Ecto neural progenitor cell (in vitro differentiated cells): ENCODE measurements at places on chromosomes 5 and 9.

GRCh38 chr9:70081120-70081495 is 37.5 kb downstream of the MAMDC2 start:
- DNase-seq = no peak

DNA sequence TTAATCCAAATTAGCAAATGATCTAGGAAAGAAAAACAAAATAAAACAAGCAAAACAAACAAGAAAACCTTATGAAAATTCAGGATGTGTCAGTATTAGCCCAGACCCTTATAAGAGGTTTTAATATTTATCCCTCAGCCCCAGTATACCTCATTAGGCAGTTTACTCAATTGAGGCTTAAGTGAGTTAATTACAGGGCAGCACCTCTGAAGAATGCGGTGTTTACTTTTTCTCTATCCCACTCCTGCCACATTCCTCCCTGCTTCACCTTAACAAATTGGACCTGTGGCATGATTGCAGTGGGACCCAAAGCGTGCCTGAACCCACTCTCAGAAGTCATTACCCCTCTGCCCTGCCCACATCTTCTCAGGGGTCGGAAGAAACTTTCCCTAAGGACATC is 67.1 kb downstream of the SIL1 start:
- no peak for DNase-seq

DNA sequence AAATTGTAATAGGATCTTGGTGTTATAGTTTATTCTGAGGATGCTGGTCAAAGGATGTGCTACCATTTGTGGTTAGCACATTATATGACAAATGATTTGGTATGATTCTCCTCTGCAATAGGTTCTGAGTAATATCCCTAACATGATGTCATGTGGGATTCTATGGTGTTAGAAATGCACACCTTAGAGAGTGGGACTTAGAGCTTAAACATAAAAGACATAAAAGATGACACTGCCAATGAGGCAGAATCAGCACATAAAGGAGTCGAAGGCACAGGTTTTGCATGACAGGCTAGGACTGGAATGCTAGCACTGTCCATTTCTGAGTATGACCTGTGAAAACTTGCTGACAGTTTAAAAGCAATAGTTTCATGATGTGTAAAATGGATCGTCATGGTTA is 100.4 kb downstream of the OSTF1 start:
- DNase-seq = no peak

GRCh38 chr5:135493406-135494180 is 41.4 kb upstream of the TIFAB start:
- DNase-seq = peak; percentile 42

DNA sequence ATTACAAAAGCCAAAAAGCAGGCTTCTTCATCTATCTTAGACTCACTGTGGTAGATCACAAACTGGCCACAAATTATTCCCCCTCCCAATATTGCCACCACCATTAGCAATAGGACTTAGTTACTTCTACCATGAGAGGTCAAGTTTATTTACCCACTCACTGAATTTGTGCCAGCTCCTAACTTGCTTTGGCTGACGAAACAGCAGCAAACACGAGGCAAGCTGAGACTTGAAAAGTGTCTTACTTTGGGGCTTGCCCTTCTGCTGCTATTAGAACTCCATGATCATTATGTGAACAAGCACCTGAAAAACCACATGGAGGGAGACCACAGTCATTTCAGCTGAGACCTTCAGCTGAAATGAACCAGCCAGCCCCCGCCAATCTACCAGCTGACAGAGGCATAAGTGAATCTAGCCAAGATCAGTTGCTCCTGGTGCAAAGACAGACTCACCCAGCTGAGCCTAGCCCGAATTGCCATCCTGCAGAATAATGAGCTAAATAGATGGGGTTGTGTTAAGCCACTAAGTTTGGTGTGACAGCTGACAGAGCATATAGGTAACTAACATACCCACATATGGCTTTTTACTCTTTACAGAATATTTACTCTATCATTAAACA is 5.7 kb downstream of the WDR41 start:
- DNase-seq = no peak

GRCh38 chr5:153752890-153753289 is 262.4 kb downstream of the GRIA1 start:
- DNase-seq = no peak

GRCh38 chr9:20540169-20540863 is 82.0 kb downstream of the MLLT3 start:
- no peak for DNase-seq

- DNase-seq = no peak
Measured at GRCh38 chr5:141934099-141934844, 10.6 kb downstream of the DELE1 start.

- no peak for DNase-seq
Measured at GRCh38 chr5:113575074-113575473, 61.6 kb downstream of the YTHDC2 start.

DNA sequence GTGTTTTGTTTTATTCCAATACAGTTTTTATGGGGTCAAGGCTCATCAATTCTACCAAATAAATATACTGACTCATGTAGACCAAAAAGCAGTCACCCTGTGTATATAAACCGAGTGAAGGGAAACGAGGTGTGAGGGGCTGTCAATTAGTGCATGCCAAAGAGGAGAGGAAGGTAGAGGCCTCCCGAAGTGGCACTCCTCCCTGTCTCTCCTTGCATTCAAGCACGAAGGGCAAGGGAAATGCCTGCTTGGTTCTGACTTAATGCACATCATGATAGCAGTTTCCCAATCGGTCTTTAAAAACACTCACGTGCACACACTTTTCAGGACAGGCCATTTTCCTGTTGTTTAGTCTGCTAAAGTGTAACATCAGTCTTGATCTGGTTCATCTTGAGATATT is 125.6 kb upstream of the SLCO6A1 start:
- no peak for DNase-seq

DNA sequence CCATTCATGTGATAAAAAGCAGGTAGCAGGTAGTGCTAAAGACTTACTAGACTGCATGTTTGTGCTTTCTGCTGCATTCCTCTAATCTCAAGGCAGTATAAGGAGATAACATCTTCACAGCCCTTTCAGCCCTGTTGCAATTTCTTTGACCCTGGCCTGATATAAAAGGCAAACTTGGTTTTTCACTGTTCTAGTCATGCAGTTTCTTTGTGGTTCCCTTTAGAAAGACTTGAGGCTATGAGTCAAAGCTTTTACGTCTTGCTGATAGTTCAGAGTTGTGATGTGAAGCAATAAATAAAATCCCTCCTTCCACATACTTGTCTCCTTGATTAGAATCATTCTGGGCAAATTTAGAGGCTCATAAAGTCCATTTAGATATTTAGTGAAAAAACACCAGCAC is 88.6 kb upstream of the CDKN2B start:
- no peak for DNase-seq

DNA sequence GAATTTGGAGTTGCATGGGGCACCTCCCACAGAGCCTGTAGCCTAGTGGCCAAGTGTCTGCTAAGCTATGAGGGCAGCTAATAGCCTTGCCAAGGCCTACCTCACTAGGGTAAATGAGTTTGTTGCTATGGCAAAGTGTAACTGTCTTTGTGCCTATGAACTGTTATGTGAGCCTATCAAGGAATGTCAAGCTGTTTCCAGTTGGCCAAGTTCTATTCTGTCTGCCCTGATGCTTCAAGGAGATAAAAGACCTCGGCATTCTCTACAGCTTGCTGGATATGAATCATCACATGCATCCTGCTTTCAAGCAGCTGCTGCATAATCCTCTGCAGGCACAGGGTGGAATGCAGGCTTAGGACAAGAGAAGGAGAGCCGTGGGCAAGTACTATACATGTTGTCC is 69.8 kb upstream of the CCDC112 start:
- DNase-seq = no peak

GRCh38 chr9:117779760-117780159 is 75.6 kb downstream of the TLR4 start:
- DNase-seq = no peak

GRCh38 chr5:54915466-54916027 is 69.8 kb downstream of the ESM1 start:
- no peak for DNase-seq
